Type B pancreatic cell (in vitro differentiated cells): ENCODE measurements at places on chromosomes 16 and 17.

- no peak for DNase-seq
Measured at GRCh38 chr17:52376137-52376536, 217.6 kb upstream of the CA10 start.

- no peak for DNase-seq
Measured at GRCh38 chr16:82657786-82658185, 31.0 kb downstream of the CDH13 start.

GRCh38 chr17:69061721-69062556 lies 1.2 kb upstream of the ABCA9 start:
- DNase-seq = no peak

GRCh38 chr16:14438256-14438655 lies 191.8 kb downstream of the PARN start:
- DNase-seq = no peak

GRCh38 chr16:23394141-23394831 lies 58.7 kb downstream of the COG7 start:
- no peak for DNase-seq

DNA sequence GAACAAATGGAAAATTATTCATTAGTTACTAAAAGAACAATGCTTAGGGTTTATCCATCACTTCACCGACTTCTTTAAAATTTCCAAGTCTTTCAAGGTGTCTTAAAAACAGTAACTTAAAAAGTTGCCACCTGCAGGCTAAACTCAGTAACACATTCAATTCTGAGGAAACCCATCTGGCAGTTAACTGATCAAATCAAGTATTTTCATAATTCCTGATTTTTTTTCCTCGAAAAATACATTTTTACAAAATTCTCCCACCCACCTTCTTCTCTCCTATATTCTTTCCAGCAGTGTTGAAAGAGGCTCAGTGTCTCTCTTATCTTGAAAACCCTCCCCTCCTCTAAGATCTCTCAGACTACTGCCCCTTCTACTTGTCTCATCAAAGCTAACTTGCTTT lies 29.9 kb downstream of the PARN start:
- DNase-seq = no peak

- DNase-seq = no peak
Measured at GRCh38 chr16:11175787-11176341, 80.1 kb downstream of the SOCS1 start.

- no peak for DNase-seq
Measured at GRCh38 chr16:88589441-88589840, 19.2 kb downstream of the ZC3H18 start.

DNA sequence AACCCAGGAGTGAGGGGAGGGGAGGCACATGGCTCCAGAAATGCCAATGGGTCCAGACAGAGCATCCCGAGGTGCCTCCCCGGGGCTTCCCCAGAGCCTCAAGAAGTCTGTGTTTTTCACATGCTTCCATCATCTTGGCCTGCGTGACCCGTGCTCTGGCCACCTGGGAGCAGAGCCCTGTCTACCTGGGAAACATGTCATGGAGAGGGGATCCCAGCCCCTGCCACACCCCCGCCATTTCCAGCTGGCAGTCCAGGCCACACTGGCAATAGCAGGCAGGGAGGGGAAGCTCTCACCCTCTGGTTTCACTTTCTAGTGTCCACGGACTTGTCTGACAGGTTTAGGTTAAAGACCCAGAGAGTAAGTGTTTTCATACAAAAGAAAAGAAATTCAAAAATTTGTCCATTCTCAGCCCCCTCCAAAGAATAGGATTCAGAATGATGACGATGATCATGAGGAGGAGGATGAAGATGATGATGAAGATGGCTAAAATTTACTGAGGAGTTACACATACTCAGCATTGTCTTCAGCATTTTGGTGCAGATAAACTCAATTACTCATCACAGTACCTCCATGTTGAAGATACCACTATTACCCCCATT lies 9.0 kb downstream of the SMIM5 start:
- no peak for DNase-seq

DNA sequence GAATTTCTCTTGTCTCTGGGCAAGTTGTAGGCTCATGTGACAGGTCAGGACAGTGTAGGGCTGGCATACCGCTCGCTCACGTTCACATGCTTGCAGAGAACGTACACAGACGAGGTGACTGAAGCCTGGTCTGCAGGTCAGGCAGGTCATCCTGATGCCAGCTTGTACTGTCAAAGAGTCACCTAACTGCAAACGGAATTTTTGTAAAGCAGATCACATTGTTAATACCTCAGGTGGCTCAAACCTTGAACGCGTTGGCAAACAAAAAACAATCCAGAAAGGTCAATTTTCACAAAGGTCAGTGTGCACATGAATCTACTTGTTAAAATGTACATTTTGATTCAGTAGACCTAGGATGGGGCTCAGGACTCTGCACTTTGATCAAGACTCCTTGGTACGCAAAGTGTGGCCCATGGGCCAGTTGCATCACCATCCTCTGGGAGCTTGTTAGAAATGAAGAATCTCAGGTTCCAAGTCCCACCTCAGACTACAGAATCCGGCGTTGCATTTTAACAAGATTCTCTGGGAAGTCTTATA lies 28.6 kb downstream of the ANKRD40 start:
- no peak for DNase-seq

GRCh38 chr16:73172241-73172972 lies 124.5 kb upstream of the ZFHX3 start:
- peak; percentile 74 for DNase-seq

DNA sequence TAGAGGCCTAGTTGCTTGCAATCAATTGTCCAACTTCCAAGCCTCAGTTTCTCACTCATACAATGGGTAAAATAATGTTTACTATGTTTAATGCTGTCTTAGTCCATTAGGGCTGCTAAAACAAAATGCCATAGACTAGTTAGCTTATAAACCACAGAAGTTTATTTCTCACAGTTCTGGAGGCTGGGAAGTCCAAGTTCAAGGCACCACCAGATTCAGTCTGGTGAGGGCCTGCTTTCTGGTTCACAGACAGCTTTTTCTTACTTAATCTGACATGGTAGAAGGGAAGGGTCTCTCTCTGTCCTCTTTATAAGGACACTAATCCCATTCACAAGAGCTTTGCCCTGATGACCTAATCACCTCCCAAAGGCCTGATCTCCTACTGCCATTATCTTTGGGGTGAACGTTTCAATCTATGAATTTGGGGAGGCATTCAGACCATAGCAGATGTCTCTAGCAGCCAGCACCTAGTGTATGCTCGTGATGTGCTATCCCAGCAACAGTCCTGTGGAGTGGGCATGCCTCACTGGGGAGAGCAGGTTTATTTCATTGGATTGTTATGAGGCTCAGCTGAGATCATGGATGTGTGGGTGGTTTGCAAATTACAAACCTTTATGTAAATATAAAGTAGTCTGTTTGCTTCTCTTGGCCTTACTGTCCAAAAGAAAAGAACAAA lies 25.2 kb downstream of the YPEL2 start:
- DNase-seq = no peak

GRCh38 chr16:24906901-24907300 lies 61.1 kb downstream of the SLC5A11 start:
- DNase-seq = no peak

DNA sequence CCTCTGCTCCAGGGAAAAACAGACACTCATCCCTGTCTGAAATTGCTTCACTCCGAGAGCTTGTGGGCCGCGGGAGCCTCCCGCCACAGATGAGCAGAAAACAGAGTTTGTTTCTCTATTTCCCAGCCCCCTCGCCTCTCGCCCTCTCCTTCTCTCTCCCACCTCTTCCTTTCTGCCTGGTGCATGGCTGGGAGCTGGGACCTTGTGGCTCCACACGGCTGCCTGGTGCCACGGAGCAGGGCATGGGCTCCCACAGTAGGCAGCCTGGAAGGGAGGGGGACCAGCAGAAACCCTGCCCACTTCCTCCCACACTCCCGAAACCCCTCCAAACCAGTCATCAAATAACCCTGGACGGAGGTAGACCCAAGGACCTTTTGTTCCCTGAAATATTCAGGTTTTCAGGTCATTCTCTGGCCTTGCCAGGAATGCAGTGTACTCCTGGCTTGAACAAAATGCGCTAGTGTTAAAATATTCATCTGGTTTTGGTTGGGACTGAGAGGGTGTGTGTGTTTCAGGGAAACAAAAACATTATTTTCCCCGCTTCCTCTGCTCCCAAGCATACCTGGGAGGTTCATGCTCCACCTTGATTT lies 204.9 kb downstream of the C16orf78 start:
- DNase-seq = no peak

DNA sequence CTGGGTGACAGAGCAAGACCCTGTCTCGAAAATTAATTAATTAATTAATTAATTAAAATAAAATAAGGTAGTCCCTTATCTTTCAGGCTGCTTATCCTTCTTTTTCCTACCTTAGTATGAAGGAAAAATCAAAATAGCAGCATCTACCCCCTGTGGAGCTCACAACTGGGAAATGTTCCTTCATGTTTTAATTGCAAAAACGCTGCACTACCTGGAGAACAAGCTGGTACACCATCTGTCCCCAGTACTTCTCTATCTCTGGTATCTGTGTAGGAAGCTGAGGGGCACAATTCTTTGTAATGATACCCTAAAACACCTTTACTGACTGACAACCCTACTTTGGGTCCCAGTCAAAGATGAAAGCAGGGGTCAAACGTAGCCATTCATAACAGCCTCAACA lies 55.1 kb upstream of the MNT start:
- no peak for DNase-seq

DNA sequence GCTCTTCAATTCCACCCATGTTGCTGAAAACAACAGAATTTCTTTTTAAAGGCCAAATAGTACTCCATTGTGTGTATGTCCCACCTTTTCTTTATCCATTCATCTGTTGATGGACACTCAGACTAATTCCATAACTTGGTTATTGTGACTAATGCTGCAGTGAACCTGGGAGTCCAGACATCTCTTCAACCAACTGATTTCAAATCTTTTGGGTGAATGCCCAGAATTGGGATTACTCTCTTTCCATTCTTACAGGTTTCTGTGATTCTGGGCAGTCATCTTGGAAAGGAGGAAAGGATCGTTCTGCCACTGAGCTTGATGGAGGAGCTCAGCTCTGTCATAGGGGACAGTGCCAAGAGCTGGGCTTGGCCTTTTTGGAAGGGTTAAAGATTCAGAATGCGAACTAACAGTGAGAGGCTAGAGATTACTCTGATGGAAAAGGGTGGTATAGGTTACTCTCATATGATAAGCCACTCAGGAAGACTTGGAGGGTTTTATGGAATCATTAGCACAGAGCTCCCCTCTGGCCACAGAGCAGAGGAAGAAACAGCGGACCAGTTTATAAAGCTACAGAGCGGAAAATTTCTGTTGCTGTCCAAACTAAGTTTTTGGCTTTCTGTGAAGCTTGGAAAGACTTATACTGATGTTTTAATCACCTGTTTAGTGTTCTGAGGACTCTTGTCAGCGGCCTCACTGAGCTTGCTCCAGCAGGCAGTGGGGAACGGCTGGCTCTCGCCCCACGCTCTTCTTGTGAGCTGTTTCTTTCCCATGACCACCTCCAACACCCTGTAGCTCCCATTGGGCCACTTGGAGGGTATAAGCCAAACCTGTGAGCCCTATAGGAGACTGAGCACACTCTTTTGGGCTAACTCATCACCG lies 48.3 kb downstream of the HIC1 start:
- DNase-seq = no peak

- no peak for DNase-seq
Measured at GRCh38 chr16:86383488-86384262, 126.7 kb upstream of the FOXF1 start.

- DNase-seq = no peak
Measured at GRCh38 chr16:73725156-73725555, 571.5 kb upstream of the PSMD7 start.

GRCh38 chr16:48169896-48170295 lies 14.1 kb upstream of the ABCC12 start:
- DNase-seq = no peak

- DNase-seq = no peak
Measured at GRCh38 chr17:33647956-33648355, 354.9 kb upstream of the ASIC2 start.

GRCh38 chr16:69794486-69794885 lies 32.4 kb downstream of the WWP2 start:
- no peak for DNase-seq

DNA sequence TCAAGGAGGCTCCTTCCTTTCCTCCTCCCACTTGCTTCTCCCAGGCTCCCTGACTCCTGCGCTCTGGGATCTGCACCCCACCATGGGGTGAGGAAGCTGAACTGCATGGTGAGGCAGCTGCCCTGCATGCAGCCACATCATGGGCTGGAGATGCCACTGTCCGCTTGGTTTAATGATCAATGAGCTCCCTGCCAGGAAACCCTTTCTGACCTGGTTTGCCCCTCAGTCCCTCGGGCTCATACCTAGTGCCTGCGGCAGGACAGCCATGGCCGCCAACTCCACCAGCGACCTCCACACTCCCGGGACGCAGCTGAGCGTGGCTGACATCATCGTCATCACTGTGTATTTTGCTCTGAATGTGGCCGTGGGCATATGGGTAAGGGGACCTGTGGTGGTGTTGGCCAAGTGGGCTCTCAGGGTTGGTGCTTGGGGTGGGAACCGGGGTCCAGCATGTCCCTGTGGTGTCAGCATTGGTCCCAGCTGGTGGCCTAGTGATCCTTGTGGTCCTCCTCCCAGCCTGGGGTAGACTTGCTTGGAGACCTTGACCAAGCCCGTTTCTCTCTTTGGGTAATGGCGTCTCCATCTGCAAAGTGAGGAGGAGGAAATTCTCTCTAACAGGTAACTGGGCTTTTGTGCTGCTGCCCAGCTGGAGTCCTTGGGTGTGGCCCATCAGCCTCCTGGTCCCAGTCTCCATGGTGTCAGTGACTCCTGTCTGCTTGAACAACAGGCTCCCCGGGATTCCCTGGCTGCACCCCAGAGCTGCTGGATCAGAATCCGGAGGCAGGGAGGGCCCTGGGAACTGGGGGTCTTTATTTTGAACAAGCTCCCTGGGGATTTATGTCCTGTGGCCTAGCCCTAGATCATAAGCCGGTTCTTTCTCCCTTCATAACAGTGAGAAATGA lies at the start of gene SLC5A10:
Gene SLC5A10 (plus strand): TSS at position 225 of the 902 bp plus-strand sequence. CDS start 41 bp downstream, at position 266.
- DNase-seq = no peak
